ENCODE measurements at places on chromosomes 6 and 20. TPM values are rescaled to one million over a fixed set of nuclear protein-coding genes. Genes with fewer than 3 reads are reported as not detected.

The SCRT2 gene
- not detected for total RNA-seq

The SLC2A4RG gene
- total RNA-seq: 69.9 TPM

The MTHFD1L gene
- total RNA-seq: 54.1 TPM

The FAM8A1 gene
- total RNA-seq: 9.0 TPM

The HLA-DPB1 gene
- 113 TPM for total RNA-seq

The ISM1 gene
- total RNA-seq: 0.23 TPM

The ZNF334 gene
- 1.8 TPM for total RNA-seq

The PCK1 gene
- total RNA-seq: not detected

The HSPA12B gene
- not detected for total RNA-seq

The PSMB8 gene
- total RNA-seq: 464 TPM

The POU5F1 gene
- total RNA-seq: not detected

DNA sequence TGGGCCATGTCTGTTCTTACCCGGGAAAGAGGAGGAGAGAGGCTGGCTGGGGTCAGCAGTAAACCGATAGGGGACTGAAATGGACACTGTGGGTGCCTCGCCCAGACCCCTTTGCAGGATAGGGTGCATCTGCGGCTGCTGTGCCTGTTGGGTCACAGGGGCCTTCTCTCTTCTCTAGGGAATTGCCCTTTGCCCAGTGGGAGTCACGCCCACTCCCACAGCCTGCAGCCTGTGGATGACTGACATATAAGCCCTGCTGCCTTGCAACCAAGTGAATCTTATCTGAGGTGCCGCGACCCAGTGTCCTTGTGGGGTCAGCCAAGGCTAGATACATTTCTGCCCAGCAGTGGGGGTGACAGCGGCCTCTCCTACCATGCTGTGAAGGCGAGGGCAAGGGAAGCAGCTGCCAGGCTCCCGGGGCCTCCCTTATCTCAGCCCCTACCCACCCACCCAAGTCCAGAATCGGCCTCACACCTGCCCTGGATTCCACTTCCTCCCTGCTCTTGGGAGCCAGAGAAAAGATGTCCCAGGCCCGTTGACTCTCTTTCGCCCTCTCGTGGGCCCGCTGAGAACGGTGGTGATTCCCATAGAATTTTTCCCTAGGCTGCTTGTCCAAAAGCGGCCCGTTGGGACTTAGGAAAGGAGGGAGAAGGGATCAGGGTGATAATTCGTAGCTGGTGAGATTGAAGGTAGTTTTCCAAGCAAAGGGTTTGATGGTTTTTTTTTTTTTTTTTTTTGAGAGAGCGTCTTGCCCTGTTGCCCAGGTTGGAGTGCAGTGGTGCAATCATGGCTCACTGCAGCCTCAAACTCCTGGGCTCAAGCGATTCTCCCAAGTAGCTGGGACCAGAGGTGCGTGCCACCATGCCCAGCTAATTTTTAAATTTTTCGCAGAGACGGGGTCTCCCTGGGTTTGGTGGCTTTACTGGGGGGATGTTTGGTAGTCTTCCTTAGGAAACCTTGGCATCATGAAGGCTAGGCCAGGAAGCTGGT is 76.4 kb upstream of the RNF24 start:
- DNase-seq: peak; percentile 57

GRCh38 chr6:148850964-148851363 is 104.1 kb downstream of the UST start:
- DNase-seq: no peak

DNA sequence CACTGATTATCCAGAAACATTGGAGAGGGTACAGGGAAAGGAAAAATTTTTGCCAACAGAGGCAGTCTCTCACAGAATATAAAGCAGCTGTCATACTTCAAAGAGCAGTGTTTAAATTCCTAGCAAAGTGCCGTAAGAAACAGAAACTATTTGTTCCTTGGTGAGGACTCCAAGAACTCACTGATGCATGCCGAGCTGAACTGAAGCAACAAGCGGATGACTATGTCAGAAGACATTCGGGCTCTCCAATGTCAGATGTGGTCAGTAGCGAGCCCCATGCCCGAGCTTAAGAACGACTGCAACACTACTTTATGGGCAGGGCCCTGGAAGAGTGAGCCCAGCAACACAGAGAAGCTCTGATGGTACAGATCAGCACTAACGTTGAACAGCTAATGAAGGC is 54.7 kb downstream of the OR2B6 start:
- no peak for DNase-seq

DNA sequence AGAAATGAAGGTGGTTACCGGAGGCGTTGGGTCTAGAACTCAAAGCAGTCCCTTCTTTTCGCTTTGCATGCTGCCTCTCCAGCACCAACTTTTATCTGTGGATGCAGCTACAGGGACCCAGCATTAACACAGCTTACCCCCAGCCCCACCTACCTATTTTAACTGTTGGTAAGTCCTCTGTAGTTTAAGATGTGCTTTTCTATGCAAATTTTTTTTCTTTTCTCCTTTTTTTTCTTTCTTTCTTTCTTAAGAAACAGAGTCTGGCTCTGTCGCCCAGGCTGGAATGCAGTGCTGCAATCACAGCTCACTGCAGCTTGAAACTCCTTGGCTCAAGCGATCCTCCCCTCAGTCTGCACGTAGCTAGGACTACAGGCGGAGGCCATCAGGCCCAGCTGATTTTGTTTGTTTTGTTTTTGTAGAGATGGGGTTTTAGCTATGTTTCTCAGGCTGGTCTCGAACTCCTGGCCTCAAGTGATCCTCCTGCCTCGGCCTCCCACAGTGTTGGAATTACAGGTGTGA is 6.5 kb upstream of the USP45 start:
- DNase-seq: no peak

- no peak for DNase-seq
Observed at GRCh38 chr20:63767886-63768285, 28.3 kb downstream of the SLC2A4RG start.

- no peak for DNase-seq
Observed at GRCh38 chr6:35224720-35225119, 11.0 kb downstream of the SCUBE3 start.

DNA sequence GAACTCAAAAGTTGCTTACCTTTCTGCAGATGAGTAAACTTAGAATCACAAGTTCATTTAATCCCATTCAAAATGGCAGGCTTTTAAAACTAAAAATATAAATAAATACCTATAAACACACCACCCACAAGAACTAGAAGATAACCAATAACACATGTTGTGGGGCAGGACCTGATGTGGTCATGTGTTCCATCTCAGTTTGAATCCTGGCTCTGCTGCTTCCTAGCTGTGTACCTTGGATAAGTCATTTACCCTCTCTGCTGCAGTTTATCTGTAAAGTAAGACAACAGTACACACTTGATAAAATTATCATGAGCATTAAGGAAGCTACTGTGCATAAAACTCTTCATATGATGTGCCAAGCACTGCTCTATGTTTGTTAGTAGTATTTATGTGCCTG is 22.0 kb downstream of the TRIM27 start:
- no peak for DNase-seq

DNA sequence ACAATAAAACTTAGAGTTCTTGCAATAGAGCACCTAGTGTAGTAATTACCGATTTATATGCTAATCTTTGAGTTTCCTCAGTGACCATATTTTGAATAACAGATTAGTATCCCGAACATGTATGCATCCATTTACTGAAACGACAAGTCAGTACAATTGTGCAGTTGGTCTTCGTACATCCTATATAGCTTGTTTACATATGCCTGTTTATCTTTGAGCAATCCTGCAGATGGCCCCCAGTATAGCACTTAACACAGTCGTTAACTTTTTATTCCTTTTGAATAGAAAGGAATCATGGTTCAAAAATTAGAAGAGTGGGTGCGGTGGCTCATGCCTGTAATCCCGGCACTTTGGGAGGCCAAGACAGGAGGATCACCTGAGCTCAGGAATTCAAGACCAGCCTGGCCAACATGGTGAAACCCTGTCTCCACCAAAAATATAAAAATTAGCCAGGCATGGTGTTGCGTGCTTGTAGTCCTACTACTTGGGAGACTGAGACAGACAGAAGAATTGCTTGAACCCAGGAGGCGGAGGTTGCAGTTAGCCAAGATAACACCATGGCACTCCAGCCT is 6.6 kb downstream of the SRSF6 start:
- no peak for DNase-seq

DNA sequence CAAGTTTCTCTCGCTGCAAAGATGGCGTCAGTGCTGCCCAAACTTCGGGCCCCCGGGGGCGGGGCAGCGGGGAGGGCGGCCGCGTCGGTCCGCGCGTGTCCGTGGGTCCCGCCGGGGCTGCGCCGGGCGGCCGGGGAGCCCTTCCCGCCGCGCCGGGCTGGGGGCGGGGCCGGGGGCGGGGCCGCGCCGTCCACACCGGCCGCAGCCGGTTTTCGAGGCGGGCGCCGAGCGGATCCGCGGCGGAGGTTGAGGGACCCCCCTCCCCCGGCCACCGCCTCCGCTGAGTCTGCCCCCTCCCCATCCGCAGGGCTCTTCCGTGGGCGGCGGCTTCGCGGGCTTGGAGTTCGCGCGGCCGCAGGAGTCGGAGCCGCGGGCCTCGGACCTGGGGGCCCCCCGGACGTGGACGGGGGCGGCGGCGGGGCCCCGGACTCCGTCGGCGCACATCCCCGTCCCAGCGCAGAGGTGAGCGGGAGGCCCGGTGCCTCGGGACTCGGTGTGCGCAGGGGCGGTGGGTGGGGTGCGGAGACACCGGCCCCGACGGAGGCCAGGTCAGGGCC is 572 bp downstream of the SLC2A4RG start:
- peak; percentile 66 for DNase-seq

GRCh38 chr6:166926748-166927147 is 29.6 kb downstream of the RNASET2 start:
- DNase-seq: peak; percentile 18

DNA sequence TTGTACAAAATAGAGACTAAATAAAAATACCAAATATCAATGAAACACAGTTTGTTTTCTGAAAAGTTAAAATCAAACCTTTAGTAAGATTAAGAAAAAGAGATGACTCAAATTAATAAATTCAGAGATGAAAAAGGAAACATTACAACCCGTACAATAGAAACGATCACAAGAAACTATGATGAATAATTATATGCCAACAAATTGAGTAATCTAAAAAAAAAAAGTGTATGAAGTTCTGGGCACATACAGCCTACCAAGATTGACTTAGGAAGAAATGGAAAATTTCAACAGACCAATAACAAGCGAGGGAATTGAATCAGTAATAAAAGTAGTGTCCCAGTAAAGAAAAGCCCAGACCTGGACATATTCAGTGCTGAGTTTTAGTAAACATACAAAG is 94.8 kb downstream of the STXBP5 start:
- DNase-seq: no peak

DNA sequence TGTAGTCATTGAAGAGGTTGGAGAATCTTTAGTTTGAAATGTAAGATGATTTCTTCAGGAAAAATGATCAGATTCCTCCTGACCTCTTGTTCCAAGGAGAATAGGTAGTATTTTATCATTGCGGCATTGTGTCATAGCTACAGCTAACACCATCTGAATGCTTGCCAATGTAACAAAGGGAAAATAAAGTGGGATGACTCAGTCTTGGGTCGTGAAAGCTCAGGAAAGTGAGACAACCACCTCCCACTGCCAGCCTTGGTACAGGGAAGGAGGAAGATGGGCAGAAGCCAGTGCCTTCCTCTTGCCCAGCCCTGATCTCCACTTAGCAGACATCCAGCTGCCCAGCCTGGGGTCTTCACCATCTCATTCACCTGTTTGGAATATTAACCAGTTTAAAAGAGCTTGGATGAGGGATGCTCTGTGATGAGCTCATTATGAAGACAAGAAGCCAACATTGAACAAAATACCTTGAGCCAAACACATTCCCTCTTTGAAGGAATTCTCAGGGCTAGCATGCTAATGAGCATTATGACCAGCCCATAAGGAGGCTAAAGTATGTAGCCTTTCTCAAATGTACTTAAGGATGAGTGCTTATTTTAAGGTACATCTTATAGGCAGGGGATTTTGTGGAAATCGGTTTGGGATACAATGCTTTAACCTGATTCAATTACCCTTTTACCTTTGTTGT is 40.0 kb upstream of the APCDD1L start:
- no peak for DNase-seq

DNA sequence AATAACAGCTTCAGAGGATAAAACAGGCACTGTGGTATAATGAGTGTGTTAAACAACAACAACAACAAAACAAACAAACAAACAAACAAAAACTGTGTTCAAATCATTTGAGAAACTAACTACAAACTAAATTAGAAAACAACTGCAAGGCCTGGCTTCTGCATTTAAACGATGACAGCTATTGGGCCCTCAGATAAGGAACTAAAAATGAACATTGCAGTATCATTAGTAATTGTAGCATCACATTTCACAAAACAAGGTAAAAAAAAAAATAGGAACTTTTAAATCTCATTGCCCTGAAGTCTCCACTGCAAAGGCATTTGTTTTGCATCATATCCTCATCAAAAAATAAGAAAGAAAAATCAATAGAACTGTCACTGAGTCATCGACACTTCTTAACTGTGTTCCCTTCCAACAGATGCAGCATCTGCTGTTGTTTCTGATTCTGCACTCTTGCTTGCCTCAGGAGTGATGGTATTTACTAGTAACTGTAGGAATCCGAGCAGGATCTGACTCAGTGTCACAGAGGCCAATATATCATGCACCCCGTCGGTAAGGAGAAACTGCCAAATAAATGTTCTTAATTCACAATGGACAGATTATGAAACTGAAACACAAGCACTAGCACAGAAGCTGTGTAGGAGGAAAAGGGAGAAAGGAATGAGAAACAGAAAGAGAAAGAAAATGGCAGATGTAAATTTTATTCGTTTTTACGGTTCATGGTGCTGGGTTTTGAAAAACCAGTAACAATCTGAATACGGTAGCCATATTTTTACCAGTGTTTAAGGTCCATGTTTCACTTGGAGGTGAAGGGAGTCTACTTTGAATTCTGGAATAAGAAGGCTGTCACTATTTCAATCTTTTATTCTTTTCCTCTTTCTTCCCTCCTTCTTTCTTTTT is 365.7 kb upstream of the EPHA7 start:
- DNase-seq: no peak
